ENCODE measurements at places on chromosomes 2 and 18. TPM values are rescaled to one million over a fixed set of nuclear protein-coding genes. Genes with fewer than 3 reads are reported as not detected.

The SNTG2 gene
- total RNA-seq = not detected

The STPG4 gene
- total RNA-seq = 0.49 TPM

The GLI2 gene
- 19.0 TPM for total RNA-seq

The KDM3A gene
- 48.0 TPM for total RNA-seq

The KCNG2 gene
- total RNA-seq = not detected

The DYSF gene
- total RNA-seq = 1.8 TPM

The C1QL2 gene
- not detected for total RNA-seq

The MAPRE3 gene
- total RNA-seq = 3.4 TPM

The AQP4 gene
- not detected for total RNA-seq

The ANKRD53 gene
- total RNA-seq = 2.4 TPM

The MARCHF4 gene
- 2.3 TPM for total RNA-seq

The RUFY4 gene
- total RNA-seq = not detected

The ZRANB3 gene
- 8.3 TPM for total RNA-seq

The NEB gene
- total RNA-seq = 0.16 TPM

The GPBAR1 gene
- total RNA-seq = 0.24 TPM

The RAX gene
- total RNA-seq = not detected

The PLCL1 gene
- total RNA-seq = 1.6 TPM

The SMAD7 gene
- 32.1 TPM for total RNA-seq

The COA5 gene
- total RNA-seq = 18.7 TPM

The TCF23 gene
- not detected for total RNA-seq

The THSD7B gene
- total RNA-seq = not detected

The PAIP2B gene
- total RNA-seq = 0.81 TPM

The CRYGC gene
- not detected for total RNA-seq

The ANAPC1 gene
- 31.9 TPM for total RNA-seq

The FLACC1 gene
- total RNA-seq = 1.9 TPM

The FMNL2 gene
- total RNA-seq = 30.1 TPM

The SP5 gene
- total RNA-seq = not detected

The ALK gene
- 0.16 TPM for total RNA-seq

The ANTXR1 gene
- 137 TPM for total RNA-seq

The LANCL1 gene
- total RNA-seq = 54.0 TPM

The PRKAG3 gene
- total RNA-seq = not detected

The LRRTM1 gene
- not detected for total RNA-seq

The ERMN gene
- total RNA-seq = 0.73 TPM

The LIMS3 gene
- total RNA-seq = 2.2 TPM

The NRBP1 gene
- 130 TPM for total RNA-seq

The GALNT13 gene
- total RNA-seq = 0.12 TPM

The BUB1 gene
- 5.0 TPM for total RNA-seq

The RTKN gene
- 19.2 TPM for total RNA-seq

The MRO gene
- total RNA-seq = 0.73 TPM

The SERPINB12 gene
- total RNA-seq = 0.32 TPM

The PLGLB1 gene
- total RNA-seq = 1.8 TPM

The TGFA gene
- 0.49 TPM for total RNA-seq

The ARHGEF33 gene
- total RNA-seq = 0.61 TPM

The BCL11A gene
- 41.9 TPM for total RNA-seq

The FASTKD2 gene
- total RNA-seq = 39.8 TPM

The COLEC11 gene
- not detected for total RNA-seq

The SLC4A5 gene
- 0.81 TPM for total RNA-seq

The RAB6D gene
- total RNA-seq = under 0.01 TPM

The KIF5C gene
- total RNA-seq = 0.16 TPM

The RNF138 gene
- 23.9 TPM for total RNA-seq

The SMC6 gene
- 19.1 TPM for total RNA-seq

The FTCDNL1 gene
- 0.73 TPM for total RNA-seq

The HOXD12 gene
- total RNA-seq = not detected

The ABCG8 gene
- not detected for total RNA-seq

The UGT1A3 gene
- not detected for total RNA-seq

The IGFBP5 gene
- total RNA-seq = 206 TPM

The HRH4 gene
- not detected for total RNA-seq

The CCT4 gene
- 76.7 TPM for total RNA-seq

Data from hair follicle dermal papilla cell (primary cell).